ENCODE measurements at places on chromosomes 13 and 19.

DNA sequence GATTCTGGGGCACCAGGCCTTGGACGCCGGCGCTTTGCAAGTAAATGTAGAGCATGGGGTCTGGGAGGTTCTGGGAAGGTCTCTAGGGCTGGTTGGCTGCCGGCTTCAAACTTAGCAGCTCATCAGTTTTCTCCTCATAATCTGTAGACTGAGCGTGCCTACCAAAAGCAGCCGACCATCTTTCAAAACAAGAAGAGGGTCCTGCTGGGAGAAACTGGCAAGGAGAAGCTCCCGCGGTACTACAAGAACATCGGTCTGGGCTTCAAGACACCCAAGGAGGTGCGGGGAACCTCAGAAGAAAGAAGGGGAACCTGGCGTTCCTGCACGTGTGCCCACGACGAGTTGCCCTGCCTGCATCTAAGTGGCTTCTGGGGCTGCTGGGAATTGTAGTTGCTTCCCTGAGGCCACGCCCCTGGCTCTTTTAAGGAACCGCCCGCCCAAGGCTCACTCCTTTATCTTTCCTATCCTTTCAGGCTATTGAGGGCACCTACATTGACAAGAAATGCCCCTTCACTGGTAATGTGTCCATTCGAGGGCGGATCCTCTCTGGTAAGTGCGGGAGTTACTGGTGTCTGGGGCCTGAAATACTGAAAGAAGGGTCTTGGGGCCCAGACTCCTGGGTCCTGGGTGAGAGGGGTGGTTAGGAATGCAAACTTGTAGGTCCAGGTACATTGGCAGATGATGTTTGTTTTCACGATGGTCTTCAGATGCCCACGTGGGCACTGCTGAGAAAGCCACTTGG, 984 bp downstream of the RPS11 start:
- no peak for DNase-seq

DNA sequence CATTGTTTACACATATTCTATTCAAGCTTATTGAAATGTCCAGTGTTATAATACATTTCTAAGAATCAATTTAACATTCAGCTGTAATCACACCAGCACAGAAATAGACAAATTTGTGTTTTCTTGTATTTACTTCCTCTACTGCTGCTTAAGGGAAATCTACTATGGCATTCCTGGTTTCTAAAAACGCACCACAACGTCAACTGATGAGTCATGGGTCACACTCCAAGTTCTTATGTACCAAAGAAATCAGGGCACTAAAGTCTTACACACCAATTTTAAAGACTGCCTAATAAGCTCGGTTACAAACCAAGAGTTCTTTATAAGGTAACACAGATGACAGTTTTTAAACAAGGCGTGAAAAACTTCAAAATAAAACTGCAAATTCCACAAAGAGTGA, 13.2 kb downstream of the LNX2 start:
- DNase-seq: no peak

- DNase-seq: no peak
Observed at GRCh38 chr19:43777163-43777695, 3.5 kb downstream of the KCNN4 start.

GRCh38 chr19:892894-893689, at the start of the genes MED16 and RNU6-9:
MED16 (minus strand) TSS chr19:893187; CDS start chr19:891131, 2,056 bp downstream.
RNU6-9 (plus strand) TSS chr19:893484.
- peak; percentile 50 for DNase-seq

GRCh38 chr13:108680011-108680410, 50.6 kb downstream of the MYO16 start:
- DNase-seq: no peak

DNA sequence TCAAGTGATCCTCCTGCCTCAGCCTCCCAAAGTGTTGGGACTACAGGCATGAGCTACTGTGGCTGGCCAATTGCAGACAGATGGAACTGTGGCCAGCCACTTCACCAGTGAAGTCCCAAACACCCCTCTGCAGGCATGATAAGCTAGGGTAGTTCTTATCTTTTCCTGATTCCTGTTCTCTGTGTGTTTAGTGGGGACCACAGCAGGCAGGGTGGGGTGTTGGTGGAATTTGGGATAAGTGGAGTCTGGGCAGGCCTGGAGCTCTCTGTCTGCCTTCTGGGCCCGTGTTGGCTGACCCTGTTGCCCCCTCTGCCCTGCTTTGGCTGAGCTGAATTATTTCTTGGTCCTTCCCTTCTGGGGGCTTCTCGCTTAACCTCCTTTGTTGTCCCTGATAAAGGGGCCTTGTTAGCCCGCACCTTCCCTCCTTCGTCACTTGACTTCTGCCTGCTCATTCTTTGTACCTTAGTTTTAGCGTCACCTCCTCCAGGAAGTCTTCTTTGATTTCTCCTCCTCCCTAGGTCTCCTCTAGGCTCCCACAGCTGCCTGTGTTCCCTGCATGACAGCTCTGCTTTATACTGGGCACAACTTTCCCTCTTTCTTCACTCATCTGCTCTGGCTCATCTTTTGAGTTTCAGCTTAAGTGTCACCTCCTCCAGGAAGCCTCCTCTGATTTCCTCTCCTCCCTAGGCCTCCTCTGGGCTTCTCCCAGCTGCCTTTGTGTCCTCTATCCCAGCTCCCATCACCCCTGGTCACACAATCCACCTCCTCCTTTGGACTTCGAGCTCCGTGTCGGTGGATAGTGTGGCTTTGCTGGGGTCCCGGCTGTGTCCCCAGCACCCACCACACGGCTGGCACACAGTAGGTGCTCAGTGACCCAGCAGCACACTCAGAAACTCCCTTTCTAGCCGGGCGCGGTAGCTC, 1.7 kb upstream of the NCLN start:
- no peak for DNase-seq

DNA sequence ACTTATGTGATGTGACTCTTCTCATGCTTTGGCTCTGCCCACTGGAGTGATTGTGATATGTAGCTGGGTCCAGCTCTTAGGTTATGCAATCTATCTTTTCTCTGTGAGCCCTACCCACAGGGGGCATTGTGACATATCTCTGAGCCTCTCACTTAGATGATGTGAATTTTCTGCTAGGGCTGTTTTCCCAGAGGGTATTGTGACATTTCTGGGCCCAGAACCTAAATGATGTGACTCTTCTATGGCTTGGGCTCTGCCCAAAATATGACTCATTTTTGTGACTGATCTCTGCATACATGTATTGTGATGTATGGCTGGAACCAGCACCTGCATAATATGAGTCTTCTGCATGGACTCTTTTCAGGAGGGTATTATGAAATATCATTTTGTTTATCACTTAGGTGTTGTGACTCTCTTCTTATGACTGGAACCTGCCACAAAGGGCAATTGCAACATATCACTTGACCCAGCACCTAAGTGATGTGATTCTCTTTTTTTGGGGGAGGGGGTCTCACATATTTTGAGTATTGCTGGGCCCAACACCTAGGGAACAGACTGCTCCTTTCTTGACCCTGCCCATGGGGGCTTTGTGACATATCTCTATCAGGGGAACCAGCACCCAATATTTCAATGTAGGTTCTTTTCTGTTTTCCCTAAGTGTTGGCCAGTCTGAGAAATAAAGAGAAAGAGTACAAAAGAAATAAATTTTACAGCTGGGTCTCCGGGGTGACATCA, 12.1 kb upstream of the ZNF254 start:
- no peak for DNase-seq

DNA sequence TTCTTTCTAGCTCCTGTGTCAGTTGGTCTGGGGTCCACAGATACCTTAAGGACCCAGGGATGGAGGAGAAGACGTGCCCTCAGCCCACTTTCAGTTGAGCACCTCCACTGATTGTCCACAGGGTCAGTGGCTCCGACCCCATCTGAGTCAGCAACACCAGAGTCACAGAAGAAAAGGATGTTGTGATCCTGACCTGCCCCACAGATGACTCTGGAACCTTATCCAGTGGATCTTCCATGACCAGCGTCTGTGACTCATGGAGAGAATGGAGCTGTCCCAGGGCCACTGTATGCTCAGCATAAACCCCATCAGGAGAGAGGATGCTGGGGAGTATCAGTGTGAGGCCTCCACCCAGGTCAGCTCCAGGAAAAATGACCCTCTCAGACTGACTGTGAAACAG, 22.0 kb downstream of the CEACAM4 start:
- DNase-seq: no peak

GRCh38 chr19:51147663-51148062, 5.6 kb downstream of the SIGLEC7 start:
- DNase-seq: no peak

GRCh38 chr13:46197299-46198048, 14.3 kb upstream of the LRRC63 start:
- DNase-seq: no peak
